ENCODE measurements at places on chromosomes 12 and 14.

DNA sequence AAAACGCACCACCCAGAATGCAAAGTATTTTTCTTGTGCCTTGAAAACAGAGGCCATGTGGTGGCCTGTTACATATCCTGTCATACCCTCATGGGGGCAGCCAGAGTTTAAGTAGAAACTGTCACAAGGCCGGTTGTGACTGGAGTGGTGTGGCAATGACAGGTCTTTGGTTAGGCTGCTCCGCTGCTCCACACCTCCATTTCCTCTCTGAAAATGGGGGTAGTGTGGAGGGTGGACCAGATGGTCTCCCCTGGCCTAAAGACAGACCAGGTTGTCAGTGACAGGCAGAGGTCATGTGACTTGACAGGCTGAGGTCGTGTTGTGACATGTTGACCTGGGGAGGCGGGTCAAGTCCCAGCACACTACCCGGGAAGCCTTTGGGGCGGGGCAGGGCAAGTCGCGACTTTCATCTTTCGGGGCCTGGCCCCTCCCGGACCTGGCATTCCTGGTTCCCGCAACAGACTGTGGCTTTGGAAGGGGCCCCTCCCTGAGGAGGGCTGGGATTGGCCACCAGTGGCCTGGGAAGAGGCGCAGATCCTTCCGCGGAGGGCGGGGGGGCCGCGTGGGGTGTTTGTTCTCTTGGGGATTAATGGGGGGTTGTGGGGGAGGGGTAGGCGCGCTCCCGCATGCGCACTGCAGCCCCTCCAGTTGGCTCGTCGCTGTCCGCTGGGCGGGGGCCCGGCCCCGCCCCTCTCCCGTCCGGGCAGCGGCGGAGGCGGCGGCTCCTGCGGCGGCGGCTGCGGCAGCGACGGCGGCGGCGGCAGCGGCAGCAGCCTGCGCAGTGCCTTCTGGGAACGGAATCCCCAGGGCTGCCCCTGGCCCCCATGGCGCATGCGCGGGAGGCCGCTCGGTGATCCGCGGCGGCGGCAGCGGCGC lies at the start of gene MBD6:
TSS of gene MBD6 (plus strand) at position 814 of the 876 bp plus-strand sequence. CDS start 1,480 bp downstream, outside the sequence.
- peak; percentile 98 for DNase-seq

- DNase-seq: no peak
Measured at GRCh38 chr12:42612231-42612613, 22.7 kb upstream of the PRICKLE1 start.

DNA sequence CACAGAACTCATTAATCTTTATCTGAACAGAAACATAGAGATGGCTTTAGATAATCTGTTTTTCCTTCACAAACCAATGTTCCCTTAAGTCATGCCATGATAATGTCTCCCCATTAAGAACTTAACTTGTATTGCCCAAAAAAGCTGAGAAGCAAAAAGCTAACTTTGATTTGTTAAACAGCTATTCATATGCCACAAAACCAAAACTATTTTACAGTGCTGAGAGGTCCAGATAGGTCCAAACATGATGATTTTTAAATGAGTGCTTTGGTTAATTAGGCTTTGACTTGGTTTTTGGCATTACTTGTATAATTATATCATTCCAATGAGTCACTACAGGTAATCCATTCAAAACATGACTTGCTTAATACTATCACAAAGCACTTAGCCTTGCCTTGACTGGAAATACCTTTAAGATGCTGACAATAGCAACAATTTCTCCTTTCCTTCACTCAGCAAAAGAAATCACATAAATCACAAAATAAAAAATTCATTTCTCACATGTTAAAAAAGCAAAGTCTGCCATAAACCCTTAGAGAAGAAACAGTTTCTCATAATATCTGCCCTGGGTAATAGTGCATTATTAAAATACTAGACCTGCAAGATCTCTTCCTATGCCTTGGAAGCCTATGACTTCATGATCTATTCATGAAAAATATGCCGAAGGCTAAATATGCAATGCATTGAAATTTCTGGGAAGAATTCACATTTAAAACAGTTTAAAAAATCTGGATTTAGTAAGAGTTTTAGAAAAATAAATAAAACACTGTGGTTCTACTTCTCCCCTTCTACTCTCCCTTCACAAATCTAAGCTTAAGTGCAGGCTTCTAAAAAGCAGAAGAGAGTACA lies 52.0 kb upstream of the SAV1 start:
- no peak for DNase-seq

- DNase-seq: no peak
Measured at GRCh38 chr14:29799464-29800095, 128.1 kb downstream of the PRKD1 start.

GRCh38 chr14:82390586-82390985 lies 856.9 kb upstream of the SEL1L start:
- DNase-seq: no peak

DNA sequence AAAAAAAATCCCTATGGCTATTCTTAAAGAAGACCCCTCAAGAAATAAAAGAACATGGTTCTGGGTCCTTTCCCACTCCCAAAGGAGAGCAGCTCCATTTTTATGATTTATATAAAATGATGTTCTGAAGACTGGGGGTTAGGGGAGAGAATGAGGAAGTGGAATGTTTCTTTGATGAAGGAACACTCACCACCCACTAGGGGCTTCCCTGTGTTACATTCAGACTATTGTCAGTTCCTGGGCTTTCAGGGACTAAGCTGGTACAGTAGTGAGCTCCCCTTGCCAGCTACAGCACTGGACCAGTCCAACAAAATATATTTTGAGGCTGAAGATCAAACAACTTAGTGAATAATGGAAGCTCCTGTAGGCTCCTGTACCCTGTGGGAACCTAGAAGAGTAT lies 98.9 kb downstream of the HMGA2 start:
- no peak for DNase-seq

GRCh38 chr12:101501410-101501995 lies 26.4 kb downstream of the SPIC start:
- DNase-seq: peak; percentile 14
